Heart left ventricle (tissue), 16 donors: ENCODE measurements at places on chromosomes 16 and 17. TPM values are rescaled to one million over a fixed set of nuclear protein-coding genes. Genes with fewer than 3 reads are reported as not detected.

GRCh38 chr17:18241229-18241871 is 15.9 kb downstream of the LLGL1 start:
- no peaks in the 10 kb centered on the region for H3K4me1 ChIP-seq
- peaks cover 60% of the 10 kb centered on the region for H3K36me3 ChIP-seq
- no peak for DNase-seq
- no peak overlapping the region for H3K27ac ChIP-seq

DNA sequence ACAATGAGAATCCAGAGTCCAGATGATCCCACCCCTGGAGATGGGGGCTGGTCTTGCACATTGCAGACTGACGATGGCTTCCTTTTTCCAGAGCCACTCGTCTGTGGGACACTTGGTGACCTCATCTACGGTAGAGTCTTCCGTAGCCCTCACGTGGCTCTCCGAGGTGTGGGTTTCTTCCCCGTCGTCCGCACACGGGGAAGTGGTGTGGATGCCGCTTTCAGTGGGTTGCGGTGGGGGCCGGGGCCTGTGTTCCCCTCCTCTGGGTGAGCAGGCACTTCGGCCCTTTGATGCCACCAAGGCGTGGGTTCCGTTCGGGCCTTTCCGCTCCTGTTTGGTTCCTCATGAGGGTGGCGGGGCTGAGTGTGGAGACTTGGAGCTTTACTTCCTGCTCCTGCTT is 21.4 kb downstream of the BAIAP2 start:
- H3K4me3 ChIP-seq: no peak overlapping the region
- no peak for DNase-seq
- no peaks in the 10 kb centered on the region for H3K36me3 ChIP-seq
- no peaks in the 10 kb centered on the region for H3K27me3 ChIP-seq
- no peak overlapping the region for H3K27ac ChIP-seq
- peaks cover 33% of the 10 kb centered on the region for H3K4me1 ChIP-seq

DNA sequence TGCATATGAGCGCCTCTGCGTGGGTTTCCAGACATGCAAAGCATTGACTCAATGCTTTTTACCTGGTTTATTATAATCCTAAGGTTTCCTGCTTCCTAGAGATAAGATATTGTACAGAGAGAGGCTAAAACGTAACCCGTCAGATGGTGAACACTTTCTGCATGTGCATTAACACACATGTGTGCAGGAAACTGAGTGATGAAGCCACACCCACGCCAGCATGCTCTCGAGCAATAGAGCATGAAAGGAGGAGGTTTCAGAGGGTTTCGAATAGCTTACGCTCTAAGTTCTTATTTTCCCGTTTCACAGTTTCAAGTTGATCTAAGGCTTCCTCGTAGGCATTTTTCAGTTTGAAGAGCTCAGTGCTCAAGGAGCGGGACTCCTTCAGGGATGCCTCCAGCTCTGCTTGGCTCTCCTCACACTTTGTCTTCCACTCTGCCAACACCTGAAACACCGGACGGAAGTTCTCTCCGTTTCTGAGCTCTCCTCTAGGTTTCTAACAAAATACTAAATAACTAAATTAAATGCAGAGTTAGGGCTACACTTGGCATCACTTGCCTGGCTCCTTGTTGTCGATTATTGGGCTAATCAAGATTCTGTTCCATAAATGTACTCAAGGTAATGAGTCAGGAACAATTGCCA is 23.2 kb downstream of the MYH3 start:
- H3K36me3 ChIP-seq: no peaks in the 10 kb centered on the region
- no peak overlapping the region for H3K4me3 ChIP-seq
- H3K27ac ChIP-seq: no peak overlapping the region
- no peak for DNase-seq

- no peaks in the 10 kb centered on the region for H3K36me3 ChIP-seq
- H3K27ac ChIP-seq: peak overlapping the region; percentile 82
- H3K4me1 ChIP-seq: peaks cover 17% of the 10 kb centered on the region
These were observed 488 bp downstream of the TFAP4 start for GRCh38 chr16:4272114-4272956.

- no peaks in the 10 kb centered on the region for H3K4me1 ChIP-seq
- no peak for DNase-seq
- H3K27me3 ChIP-seq: no peaks in the 10 kb centered on the region
- peak overlapping the region; percentile 7 for H3K27ac ChIP-seq
- H3K4me3 ChIP-seq: no peak overlapping the region
These were observed 383.1 kb downstream of the KCNJ2 start for GRCh38 chr17:70552230-70552981.

DOC2B gene
- 2.9 TPM for total RNA-seq

DNA sequence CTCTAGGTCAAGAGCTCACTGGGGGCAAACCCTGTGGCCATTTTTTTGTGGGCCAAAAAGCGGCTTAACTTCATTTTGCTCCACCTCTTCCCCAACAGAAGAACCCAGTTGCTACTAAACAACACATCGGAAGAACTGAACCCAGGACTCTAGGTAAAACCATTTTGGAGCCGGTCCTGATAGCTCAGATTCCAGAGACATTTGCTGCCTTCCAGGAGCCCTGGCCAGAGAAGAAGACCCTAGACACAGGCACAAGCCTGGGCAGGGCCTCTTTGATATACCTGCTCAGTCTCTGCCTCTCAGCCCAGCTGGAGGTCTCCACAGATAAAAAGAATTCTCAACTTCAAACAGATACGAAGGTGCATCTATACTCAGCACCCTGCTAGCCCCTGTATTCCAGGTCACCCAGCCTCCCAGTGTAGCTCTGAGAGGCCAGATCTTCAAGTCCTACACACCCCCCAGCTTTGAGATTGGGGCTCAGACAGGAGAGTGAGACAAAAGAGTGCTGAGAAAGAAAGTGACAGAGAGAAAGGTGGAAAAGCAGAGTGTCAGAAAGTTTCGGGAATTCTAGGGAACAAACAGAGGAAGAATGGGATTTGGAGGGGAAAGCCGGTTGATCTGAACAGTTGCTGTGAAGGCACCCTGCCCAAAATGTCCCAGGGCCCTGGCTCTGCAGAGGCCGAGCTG is 6.6 kb upstream of the HOXB9 start:
- no peak overlapping the region for H3K27ac ChIP-seq
- H3K4me1 ChIP-seq: peaks cover 4% of the 10 kb centered on the region
- H3K36me3 ChIP-seq: no peaks in the 10 kb centered on the region
- DNase-seq: no peak
- peaks cover 100% of the 10 kb centered on the region for H3K27me3 ChIP-seq

MMP25 gene
- 1.0 TPM for total RNA-seq
